ENCODE measurements at places on chromosomes 1 and 21.
A peak's percentile ranks its signal among the peaks of the same experiment; 100 is the strongest.

- DNase-seq, result no peak
Observed at GRCh38 chr1:29540801-29541357, 304.6 kb downstream of the PTPRU start.

DNA sequence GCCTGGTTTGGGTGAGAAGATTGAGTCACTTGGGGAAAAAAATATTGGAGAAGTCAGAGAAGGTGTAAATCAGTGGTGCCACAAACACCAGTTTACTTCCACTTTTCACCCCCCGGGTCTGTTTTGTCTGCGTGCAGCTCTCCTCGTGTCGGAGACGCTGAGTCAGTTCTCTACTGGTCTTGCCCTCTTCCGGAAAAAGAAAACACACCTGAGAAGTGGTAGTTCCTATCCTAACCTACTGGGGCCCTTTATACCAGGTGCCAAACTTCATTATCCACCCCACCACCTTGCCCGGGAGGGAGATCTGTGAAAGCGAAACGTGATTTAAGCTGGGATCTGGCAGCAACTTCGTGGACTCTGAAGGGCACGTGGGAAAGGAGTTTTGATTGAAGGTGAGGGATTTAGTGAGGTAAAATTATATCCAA, 855 bp upstream of the IVNS1ABP start:
- peak; percentile 85 for DNase-seq

DNA sequence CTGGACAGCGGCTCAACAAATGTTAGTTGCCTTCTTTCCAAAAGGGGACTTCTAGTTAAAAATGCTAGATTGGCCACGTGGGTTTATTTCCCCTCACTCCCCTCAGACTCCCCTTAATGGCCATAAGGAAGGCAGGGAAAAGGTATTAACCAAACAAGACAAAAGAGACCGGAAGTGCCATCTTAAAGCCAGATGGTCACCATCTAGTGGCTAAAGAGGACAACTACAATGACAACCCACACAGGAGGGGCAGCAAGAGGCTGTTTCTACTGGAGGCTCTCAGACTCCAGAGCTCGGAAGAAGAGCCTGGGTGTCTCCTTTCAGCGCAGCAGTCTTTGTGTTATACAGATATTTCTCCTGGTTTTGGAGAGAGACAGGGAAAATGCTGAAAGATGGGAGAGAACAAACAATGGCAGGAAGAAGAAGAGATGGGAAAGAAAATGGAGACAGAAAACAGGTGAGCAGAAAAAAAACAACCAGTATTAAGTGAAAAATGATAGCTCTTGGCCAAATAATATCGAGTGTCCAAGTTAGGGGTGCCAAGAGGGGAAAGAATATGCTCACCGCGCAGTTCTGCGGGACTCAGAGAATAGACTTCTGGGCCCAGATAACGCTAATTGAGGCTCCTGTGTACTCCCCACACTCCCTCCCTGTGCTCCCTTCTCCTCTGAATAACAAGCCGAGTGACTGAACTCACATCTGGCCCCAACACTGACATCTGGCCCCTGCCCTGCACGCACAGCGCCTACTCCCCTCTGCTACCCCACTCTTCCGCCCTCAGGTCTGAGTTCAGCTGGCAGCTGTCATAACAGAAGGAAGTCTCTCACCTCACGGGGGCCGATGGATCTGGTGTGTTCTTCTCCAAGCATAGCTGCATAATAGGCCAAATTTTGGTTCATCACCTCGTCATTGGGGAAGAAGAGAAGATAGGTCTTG, 9.6 kb downstream of the P3H1 start:
- peak; percentile 38 for DNase-seq

DNA sequence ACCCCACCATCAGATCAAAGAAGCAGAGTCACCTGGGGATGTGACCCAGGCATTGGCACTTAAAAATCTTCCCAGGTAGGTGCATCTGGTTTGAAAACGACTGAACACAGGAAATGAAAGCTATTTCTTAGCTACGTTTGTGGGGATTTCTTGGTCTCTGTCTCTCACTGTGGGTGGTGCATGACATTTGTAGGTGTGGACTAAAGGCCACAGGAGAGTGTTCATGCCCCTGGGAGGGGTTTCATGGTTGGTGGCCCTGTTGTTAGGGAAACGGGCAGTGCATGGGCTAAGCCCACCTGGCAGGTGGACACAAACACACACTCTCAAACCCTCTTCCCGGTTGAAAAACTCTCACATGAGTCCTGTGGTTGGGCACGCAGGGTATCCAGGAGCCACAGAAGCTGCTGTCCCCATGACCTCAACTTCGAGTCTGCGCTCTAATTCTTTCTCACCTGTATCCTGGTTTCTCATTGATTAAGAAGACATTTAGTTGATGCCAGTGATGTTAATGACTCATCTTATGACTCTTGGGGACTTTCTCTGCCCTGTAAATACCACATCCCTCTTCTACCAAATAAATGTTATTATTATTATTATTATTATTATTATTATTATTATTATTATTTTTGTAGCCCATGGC, 119.4 kb downstream of the MRPS6 start:
- peak; percentile 8 for DNase-seq

- DNase-seq, result no peak
Observed at GRCh38 chr1:219798283-219799030, 129.9 kb downstream of the SLC30A10 start.

GRCh38 chr1:206472454-206472853, 2.2 kb downstream of the IKBKE start:
- peak; percentile 44 for DNase-seq

GRCh38 chr1:204450461-204451257, 39.0 kb upstream of the PPP1R15B start:
- no peak for DNase-seq

- no peak for DNase-seq
Observed at GRCh38 chr1:174884038-174884437, 115.7 kb upstream of the CACYBP start.

DNA sequence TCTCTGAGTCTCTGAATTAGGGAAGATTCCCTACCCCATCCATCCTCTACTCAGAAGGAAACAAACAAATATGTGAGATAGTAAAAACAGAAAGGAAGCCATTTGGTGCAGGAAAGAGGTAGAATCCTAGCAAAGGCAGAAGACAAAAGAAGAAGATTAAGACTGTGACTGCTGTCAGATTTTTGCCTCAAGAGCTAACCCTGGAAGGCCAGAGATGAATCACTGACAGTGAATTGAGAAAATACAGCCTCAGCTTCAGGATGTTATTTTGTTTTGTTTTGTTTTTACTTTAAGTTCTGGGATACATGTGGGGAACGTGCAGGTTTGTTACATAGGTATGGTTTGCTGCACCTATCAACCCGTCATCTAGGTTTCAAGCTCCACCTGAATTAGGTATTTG, 31.7 kb downstream of the DSTYK start:
- DNase-seq, result no peak

DNA sequence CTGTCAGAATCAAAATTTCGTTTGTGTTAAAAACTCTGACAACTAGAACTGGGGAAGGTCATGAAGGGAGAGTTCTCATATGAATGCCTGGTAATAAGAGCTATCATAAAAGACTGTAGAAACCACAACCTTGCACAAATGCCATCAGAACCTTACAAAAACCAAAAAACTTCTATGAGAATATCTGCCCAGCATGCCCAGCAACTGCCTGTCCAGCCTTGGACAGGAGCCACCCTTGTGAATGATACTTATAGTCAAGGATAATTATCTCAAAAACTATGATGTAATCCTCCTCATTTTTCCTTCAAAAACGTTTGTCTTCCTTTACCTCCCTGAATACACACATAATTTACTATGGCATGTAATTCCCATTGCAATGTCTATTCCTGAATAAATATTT, 53.4 kb upstream of the C1orf185 start:
- DNase-seq, result no peak

DNA sequence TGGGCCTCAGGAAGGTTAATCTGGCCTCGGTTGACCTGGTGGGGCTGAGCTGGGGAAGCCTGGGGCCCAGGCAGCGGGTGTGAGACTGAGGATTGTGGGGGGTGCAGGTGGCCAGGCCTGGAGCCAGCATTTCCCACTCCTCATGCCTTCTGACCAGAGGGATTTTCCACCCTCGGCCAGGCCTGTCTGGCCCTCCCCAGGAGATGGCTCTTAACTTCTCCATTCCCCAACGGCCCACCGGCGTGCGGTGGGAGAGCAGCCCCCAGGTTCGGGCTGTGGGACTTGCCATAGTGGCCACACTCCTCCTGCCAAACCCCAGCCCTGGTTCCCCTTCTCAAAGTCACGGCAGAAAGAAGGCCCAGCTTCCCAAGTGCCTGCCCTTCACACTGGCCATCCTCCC, 126.5 kb upstream of the RUNX3 start:
- DNase-seq, result no peak

GRCh38 chr1:109250454-109251276, 1.3 kb downstream of the CELSR2 start:
- no peak for DNase-seq

All from CD4-positive, alpha-beta T cell treated with Interleukin-12 subunit alpha and Interleukin-12 subunit beta, for 1 hour (primary cell).